ENCODE measurements at places on chromosomes 2 and 18.

- DNase-seq: no peak
These were observed 51.3 kb downstream of the C2orf76 start for GRCh38 chr2:119315241-119315925.

- no peak for DNase-seq
These were observed 28.2 kb upstream of the TAF1B start for GRCh38 chr2:9815076-9815475.

GRCh38 chr2:146041274-146041910, 1521.5 kb upstream of the ZEB2 start:
- no peak for DNase-seq

DNA sequence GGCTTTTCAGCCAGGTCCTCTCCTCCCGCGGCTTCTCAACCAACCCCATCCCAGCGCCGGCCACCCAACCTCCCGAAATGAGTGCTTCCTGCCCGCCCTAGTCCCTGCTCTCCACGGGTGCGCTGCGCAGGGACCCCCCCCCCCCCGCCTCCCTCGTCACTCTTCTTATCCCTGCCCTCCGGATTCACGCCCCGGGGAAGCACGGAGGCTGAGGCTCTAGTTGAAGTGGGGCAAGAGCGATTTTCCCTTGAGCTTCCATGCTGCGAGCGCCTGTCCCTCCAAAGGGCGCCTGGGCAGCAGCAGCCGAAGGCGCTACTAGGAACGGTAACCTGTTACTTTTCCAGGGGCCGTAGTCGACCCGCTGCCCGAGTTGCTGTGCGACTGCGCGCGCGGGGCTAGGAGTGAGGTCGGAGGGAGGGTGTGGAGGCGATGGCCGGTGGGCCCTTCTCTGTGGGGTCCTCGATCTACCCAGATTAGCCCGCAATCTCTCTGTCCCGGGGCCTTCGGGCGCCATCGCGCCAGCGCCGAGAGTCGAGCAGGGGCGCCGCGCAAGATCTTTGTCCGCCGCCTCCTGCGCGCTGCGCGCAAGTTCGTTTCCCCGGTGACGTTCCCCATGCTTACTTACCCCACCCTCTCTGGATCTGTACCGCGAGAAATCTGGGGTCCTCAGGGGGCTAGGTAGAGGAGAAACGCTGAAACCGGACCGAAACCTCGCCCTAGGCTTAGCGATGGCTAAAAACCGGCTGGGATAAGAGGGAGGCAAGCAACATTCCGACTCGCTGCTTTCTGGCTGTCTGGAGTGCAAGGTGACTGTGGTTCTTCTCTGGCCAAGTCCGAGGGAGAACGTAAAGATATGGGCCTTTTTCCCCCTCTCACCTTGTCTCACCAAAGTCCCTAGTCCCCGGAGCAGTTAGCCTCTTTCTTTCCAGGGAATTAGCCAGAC, 677 bp downstream of the GAD1 start:
- DNase-seq: no peak

DNA sequence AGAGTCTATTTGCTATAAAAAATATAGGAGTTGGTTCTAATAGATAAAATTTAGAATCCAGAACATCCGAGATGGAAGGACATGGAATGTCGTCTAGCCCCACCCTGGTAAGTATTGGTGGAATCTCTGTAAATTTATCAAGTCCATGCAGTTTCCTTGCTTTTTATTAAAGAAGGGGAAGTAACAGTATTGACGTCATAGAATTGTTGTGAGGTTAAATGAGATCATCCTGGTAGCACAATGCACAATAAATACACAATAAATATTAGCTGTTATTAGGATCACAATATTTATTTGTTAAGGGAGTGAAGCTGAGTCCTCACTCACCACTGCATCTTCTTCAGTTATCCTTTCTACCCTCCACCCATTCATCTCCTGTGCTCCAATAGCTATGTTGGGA, 16.7 kb upstream of the TMEM177 start:
- no peak for DNase-seq

- no peak for DNase-seq
These were observed 127.6 kb downstream of the ZNF516 start for GRCh38 chr18:76367168-76368125.

DNA sequence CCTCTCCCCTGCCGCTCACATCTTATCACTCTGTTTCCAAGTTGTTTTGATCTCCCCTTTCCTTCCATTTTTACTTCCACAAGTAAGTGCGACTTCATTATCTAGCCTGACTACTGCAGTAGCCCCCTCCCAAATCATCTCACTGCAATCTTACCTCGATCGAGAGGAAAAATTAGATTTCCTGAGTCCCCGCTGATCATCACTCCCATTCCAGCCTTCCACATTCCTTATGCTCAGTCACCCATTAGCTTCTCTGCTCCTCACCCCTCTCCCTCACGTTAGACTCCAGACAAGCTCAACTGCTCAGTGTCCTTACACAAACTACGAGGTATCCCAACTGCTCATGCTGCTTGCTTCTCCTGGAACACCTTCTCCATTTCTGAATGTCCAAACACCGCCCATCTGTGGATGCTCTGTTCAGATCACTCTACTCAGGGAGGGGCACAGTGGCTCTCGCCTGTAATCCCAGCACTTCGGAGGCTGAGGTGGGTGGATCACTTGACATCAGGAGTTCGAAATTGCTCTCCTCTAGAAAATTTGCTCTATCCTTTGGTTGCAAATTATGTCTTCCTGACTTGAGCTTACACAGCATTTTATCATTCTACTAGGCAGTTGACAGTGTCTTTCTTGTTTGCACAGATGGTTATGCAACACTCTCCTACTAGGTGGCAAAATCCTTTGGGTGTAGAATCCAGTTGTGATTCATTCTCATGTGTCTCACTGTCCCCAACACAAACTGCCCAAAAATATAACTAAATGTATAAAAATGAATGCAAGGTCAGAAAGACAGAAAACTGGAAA, 96.5 kb downstream of the INO80D start:
- DNase-seq: no peak

Data from stimulated activated CD4-positive, alpha-beta T cell treated with anti-CD3 and anti-CD28 coated beads, Interleukin-4, amount 100 ng/mL, for 24 hours (primary cell).